GM12864 (cell line): ENCODE measurements at places on chromosomes 5 and 9.

GRCh38 chr9:72998363-72998762, 45.5 kb upstream of the ALDH1A1 start:
- DNase-seq, result no peak

DNA sequence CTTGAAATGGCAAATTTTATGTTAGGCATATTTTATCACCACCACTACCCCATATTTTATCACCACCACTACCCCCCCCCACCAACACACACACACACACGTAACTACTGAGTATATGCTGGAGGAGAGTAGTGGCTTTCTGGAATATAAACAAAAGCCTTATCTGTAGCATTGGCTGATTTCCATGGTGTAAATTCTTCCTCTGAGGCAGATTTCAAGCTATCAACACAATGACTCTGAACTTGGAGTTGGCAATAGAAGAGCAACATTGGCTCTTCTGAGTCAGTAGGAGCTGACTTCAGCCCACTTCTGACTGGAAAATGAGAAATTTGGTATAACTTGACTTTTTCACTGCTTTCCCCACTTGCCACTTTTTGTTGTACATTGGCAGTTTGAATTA, 143.0 kb downstream of the CAVIN4 start:
- DNase-seq, result no peak

DNA sequence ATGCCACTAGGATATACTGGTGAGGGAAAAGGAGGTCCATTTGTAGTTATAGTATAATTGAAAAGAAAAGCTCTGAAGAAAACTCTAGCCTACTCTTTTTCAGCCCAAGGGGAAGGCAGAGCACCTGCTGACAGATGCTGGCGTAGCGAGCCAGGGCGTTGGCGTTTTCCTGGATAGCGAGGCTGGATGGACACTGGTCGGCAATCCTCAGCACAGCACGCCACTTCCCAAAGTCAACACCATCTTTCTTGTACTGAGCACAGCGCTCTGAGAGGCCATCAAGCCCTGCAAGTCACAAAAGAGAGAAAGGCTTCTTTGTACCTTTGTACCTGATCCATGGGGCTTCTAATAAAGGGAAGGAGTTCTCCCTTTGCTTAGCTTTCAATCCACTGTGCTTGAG, 8.2 kb downstream of the ALDOB start:
- DNase-seq, result no peak

- peak; percentile 90 for DNase-seq
Observed at GRCh38 chr5:392431-392988, 50.5 kb upstream of the EXOC3 start.

GRCh38 chr5:120037451-120037850, 408.1 kb downstream of the FAM170A start:
- DNase-seq, result no peak

DNA sequence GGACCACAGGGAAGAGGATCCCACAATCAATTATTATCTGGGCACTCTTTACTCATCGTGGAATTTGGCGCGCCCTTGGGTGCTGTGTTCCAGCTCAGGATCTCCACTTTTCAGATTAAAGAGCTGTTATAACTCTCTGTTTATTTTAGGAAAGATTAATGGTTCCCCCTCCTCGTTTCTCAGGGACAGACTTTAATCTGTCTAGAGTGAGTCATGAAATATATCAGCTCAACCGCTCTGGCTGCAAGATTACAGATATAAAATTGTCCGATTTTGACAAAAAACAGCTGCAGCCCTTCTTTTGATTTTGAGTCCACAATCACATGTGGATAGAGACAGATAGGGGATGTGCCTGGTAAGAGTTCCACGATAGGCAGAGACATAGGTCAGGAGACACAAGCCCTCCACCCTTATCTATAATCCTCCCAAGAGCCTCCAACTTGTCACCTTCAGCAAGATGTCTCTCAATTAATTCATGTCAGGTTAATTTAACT, 77.6 kb upstream of the ANKRD55 start:
- no peak for DNase-seq

- DNase-seq, result no peak
Observed at GRCh38 chr5:175059687-175060211, 335.4 kb downstream of the MSX2 start.

DNA sequence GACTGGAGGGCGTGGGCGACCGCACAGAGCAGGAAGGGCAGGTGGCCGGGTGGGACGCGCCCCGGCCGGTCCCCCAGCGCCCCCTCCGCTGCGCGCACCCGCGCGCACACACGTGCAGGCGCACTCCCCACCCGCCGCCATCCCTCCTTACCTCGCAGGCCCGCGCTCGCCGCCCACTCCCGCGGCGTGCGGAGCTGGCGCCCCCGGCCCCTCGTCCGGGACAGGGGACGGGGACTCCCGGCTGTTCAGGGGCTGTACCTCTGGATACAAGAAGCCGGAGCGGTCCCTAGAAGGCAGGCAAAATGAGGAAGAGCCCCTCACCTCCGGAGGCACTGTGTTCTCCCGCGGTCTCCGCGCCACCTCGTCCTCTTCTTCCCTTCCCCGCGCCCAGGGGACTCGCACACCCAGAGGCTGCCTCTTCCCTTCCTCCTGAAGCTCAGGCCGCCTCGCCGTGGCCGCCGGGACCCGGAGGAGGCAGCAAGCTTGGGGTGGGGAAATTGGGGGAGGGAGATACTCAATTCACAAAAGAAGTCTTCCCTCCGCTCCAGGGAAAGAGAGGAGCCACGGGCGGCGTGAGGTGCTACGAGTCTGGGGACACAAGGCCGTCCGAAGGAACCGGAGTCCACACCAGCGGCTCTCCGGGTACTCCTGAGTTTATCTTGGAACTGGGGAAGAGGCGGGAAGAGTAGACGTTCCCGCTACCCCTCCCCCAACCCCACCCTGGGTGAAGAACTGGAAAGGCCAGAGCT, 1.4 kb upstream of the GABRB2 start:
- DNase-seq, result no peak

DNA sequence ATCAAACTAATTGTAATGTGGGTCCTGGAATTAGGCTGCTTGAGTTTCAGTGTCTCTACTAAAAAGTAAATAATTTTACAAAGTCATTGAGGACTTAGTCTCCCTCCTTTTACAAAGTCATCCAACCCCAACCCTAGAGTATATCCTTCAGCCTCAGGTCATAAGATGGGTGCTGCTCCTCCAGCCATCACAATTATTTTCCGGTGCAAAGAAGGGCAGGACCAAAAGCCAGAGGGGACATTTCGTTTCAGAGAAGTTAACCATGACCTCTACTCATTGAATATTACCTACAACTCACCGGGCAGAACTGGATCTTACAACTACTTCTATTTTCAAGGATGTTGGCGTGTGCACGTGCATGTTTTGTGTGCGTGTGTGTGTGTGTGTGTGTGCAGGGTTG, 60.5 kb upstream of the TNFSF8 start:
- DNase-seq, result no peak

GRCh38 chr9:111276431-111277128, 53.4 kb downstream of the OR2K2 start:
- DNase-seq, result no peak

GRCh38 chr9:129904734-129905133, 69.5 kb downstream of the USP20 start:
- DNase-seq, result no peak

- no peak for DNase-seq
Observed at GRCh38 chr9:73038613-73039012, 85.8 kb upstream of the ALDH1A1 start.

- DNase-seq, result no peak
Observed at GRCh38 chr5:87138091-87138805, 129.4 kb upstream of the RASA1 start.

DNA sequence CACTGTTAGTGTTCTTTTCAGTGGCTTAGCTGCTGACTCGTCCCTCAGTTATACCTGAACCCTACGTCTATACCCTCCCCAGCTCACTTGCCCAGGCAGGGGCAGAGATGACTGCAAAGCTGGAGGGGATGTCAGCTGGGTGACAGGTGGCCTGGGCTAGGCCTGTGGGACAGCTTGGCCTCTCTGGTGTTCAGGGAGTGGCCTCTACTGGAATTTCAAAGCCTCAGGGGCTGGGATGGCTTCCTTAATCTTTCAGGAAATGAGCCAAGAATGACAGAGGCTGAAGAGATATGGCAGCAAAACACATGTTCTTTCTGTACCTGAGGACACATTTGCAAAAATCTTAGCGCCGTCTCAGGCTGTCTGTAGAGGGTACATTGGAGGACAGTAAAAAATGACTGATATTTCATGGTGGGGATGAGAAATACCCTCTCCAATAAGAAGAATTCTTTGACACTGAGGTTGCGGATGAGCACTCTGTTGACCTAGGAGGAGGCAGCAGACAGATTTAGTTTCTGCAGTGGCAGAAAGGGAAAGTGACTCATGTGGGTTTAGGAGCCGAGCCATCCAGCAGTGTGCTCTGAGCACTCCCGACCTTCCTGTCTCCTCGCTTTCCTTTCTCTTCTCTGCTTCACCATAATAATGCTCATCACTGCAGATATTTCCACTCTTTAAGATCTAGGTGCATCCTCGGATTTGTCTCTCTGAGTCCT, 54.4 kb downstream of the ENTREP1 start:
- DNase-seq, result no peak

DNA sequence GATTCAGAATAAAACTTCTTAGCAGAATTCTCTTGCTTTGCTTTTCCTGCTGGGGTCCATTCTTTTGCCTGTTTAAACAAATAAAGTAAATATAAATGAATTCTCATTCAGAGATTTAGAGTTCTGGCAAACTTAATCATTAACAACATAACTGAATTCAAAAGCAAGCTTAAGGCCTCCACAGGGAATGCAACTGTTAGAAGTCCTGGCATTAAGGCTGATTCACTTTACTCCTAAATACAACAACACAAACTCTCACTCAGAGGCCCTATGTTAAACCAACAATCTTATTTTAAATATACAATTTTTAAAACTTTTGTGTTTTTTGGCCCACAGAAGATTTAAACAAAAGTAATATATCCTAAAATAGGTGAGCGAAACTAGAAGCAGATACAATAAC, 178.3 kb downstream of the AP3B1 start:
- no peak for DNase-seq

- no peak for DNase-seq
Observed at GRCh38 chr5:93072831-93073459, 508.1 kb downstream of the NR2F1-AS1 start.

DNA sequence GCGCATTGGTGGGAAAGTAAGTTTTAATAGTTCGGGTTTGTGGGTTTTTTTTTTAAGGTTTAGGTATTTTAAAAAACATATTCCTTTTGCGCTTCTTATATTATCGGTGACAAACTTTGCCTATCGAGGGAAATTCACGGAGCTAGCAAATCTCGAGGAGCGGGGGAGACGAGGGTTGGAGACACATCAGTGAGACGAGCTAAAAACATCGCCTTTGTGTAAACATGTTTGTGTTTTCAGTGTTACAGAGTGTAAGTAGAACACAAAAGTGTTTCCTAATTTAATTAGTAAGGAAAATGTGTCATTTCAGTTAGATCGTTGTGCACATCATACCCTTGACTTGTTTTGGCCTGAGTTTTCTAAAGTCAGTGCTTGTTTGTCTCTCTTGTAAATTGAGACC, 945 bp downstream of the BTF3 start:
- DNase-seq, result no peak

DNA sequence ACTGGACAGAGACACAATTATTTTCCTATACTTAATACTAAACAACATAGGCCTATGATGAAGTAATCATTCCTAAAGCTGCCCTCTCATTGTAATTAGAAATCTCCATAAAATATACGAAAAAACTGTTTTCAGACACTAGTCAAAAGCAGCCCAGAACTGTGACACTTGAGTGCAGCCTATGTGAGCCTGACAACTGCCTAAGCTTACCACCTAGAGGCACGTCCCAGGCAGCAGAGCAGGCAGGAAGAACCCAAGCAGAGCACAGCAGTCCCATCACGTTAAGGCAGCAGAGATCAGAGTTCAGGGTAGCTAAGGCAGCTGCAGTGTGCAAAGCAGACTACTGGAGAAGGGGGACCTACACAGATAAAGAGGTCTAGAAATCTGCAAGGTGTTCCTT, 46.4 kb downstream of the GOLPH3 start:
- no peak for DNase-seq

- DNase-seq, result no peak
Observed at GRCh38 chr5:96404191-96404867, 28.7 kb downstream of the PCSK1 start.

GRCh38 chr5:149938791-149939358, 5.7 kb downstream of the PDE6A start:
- no peak for DNase-seq

GRCh38 chr5:8598996-8599395, 730.0 kb downstream of the MTRR start:
- DNase-seq, result no peak

DNA sequence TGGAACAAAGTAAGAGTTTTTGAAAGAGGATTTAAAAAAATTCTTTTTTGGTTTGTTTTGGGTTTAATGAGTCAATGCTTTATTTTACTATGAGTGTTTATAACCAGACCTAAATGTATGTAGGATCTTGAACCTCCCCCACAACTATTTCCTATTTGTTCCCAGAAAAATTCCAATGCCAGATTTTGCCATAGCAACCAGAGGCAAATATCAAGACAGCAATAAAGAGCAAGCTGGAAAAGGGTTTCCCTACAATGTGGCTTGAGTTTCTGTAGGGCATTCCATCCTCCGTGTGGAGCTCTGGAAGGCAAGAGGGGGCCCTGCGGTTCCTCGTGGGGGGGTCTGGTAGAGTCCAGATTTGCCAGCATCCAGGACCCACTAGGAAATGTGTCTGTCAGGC, 27.8 kb upstream of the GDNF start:
- DNase-seq, result no peak

GRCh38 chr5:131758520-131758900, 38.3 kb downstream of the FNIP1 start:
- no peak for DNase-seq

- DNase-seq, result no peak
Observed at GRCh38 chr9:35952526-35953191, 5.3 kb downstream of the OR2S2 start.

DNA sequence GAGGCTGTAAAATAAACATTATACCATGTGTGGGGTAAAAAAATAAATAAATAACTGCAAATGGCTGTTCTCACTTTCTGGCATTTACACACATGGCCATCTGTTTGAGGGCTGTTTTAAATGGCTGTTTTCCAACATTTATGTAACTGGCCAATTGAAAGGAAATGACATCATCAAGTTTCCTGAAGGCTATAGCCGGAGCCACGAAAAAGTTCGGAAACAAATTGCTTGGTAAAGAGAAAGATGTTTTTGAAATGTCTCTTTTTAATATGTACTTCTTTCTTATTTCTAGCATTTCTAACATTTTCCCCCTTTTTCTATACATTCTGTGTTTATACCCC, 95.4 kb upstream of the DAB2 start:
- DNase-seq, result no peak

DNA sequence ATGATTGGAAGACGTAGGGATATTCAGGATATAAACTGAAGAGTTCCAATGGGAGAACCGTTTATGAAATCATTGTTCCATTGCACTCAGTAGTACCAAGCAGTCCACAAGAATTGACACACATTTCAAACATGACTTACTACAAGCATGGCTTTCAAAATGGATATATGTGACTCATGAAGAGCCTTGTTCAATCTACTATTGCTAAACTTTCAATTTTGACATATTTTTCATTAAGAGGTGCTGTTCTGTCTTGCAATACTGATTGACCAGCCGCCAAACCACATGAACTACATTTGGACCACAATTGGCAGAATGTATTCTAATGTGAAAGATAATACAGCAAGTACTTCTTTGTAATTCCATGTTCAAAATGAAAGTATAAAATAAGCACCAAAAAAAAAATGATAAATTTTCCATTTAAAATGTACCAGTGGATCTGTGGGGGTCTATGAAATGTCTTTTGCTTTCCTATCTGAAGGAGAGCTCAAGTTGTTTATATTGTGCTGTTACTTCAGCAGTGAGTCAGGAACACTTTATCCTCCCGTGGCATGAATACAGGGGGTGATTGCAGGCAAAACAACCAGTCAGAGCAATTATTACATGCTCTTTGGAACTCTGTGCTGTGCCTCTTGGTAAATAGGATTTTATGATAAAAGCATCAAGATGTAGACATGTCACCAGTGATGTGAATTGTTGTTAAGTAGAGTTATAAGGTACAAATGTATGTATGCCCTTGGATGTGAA, 366.0 kb downstream of the ARRDC3 start:
- no peak for DNase-seq
